ENCODE measurements at places on chromosomes 2 and 18.

- no peak for DNase-seq
These were observed 3.8 kb downstream of the FN1 start for GRCh38 chr2:215431778-215432758.

DNA sequence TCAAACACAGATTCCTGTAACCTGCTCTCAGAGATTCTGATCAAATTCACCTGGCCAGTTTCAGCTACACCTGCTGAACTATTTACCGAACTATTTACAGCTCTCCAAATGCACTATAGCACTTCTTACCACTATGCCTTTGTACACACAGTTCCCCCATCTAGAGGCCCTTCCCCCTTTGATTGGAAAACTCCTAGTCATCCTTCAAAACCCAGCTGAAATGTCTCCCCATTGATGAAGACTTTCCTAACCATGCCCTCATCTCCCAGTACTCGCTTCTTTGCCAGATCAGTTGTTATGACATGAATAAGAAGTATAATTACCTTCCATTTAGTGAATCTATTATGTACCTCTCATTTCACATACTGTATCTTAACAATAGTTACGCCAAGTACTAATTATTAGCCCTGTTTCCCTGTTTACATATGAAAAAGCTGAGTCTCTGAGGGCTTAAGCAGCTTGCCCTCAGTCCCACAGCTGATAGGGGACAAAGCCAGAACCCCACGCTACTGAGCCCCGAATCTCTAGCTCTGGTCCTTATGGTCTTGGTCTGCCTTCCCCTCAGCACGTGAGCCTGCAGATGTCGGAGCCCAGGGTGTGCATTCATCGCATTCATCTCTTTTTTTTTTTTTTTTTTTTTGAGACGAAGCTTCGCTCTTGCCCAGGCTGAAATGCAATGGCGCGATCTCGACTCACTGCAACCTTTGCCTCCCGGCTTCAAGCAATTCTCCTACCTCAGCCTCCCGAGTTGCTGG lies 64.7 kb upstream of the ASAP2 start:
- DNase-seq, result no peak

DNA sequence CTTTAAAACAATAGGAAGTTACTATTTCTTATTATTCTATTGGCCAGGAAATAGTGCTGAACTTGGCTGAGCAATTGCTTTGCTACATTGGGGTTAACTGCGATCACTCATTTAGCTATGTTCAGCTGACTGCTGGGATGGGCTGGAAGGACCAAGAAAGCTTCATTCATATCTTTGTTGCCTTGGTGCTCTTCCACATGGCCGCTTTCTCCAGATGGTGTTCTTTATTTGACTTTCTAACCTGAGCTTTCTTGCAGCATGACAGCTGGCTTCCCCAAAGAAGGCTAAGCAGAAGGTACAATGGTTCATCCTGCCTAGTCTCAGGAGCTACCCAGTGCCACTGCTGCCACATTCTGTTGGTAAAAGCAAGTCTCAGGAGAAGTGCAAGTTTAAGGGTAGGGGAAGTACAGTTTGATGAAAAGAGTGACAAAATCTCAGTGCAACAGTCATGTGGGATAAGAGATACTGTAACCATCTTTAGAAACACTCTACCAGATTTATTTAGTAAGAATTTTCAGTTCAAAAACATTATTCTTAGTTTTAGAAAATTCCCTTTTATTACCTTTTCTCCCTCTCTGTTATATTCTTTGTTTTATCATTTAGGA lies 180.6 kb upstream of the RBMS1 start:
- no peak for DNase-seq

DNA sequence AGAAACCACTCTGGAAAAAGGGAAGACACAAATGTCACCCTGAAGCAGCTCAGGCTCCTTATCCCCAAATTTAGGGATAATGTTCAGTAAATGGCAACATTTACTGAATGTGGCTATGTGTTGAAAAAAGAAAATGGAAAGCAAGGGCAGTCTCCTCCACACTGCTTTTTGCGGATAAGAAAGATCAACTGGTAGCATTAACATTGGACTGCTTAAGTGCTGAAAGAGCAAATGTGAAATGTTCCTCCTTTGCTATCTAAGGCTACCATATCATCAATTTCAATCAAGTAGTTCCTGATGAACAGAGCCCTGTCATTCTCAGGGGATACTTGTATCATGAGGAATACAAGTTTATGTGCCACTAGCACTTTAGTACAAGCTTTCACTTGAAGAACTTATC lies 12.5 kb downstream of the FBXO11 start:
- DNase-seq, result no peak

DNA sequence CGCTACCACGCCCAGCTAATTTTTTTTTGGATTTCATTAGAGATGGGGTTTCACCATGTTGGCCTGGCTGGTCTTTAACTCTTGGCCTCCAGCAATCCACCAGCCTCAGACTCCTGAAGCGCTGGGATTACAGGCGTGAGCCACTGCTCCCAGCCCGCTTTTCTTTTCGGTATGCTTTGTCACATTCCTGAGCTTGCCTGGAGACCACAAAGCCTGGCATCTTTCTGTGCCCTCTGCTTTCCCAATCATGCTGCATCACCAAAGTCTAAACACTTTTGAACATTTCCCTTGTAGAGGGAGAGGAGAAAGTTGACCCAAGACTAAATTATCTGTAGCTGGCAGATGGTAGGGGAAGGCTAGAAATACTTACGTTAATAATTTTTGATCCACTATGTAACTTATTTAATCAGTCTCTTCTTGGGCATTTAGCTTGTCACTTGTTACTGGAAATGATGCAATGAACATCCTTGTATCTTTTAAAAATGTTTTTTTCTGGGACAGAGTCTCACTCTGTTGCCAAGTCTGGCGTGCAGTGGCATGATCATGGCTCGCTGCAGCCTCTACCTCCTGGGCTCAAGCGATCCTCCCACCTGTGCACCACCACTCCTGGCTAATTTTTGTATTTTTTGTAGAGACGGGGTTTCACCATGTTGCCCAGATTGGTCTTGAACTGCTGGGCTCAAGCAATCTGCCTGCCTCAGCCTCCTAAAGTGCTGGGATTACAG lies 2.7 kb upstream of the NPC1 start:
- DNase-seq, result no peak

GRCh38 chr2:208686665-208687064 lies 280.1 kb downstream of the PTH2R start:
- no peak for DNase-seq

DNA sequence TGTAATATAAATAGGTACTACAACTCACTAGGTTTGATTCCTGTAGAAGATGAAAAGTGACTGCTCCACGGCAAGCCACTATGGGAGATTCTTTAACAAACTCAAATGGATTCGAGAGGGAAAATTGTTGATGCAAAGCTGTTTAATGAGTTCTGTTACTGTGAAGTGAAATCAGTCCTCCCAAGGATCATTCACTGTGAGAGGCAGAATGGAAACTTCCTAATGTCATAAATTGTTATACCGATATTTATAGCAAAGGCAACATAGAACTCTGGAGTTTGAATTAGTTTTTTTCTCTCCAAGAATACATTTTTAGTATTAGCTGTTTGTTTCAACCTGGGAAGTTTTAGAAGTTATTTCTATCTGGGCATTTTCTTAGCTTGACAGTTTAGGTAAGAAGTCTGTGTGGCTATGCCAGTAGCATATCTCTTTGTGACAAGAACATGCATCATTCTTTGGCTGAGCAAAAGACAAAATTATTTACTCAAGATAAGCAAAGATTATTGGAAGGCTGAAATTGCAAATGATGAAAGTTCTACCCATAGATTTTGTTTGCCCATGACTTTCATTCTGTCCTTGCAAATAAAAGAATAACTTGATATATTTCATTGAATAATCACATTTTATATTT lies 979.7 kb downstream of the DPP10 start:
- no peak for DNase-seq

DNA sequence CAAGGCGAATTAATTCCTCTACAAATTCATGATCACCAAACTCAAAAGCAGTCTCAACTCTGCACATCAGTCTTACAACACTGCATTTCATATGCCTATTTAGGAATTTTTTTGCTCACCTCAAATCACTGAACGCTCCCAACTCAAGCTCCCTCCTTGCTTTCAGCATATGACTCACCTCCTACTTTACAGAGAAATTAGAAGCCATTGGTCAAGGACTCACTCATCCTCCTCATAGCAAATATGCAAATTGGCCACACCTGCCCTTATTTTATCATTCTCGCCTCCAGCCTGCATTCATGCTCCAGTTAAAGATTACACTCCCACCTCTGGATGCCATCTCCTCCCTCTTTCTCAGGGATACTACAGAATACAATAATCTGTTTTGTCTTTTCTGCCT lies 148.8 kb downstream of the MBD2 start:
- DNase-seq, result no peak

DNA sequence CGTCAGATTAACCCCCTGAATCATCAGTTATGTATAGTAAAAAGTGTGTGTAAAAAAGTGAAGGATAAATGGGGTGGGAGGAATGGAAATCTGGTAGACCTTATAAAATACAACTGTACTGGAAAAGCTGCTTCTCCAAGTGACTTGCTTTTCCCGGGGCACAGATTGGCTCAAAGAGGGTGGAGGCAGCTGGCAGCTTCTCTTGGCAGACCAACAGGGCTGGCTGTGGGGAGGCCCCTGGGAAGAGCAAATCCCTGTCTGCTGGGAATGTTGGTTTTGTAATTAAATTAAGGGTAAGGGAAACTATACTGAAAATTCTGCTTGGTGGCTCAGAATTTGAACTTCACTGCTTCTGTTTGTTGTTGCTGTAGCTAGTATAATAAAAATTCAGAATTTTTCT lies 154.2 kb upstream of the DLX2 start:
- DNase-seq, result no peak

- no peak for DNase-seq
These were observed 177.4 kb upstream of the HS6ST1 start for GRCh38 chr2:128495996-128496547.

GRCh38 chr2:41716497-41716896 lies 331.3 kb upstream of the PKDCC start:
- DNase-seq, result no peak

DNA sequence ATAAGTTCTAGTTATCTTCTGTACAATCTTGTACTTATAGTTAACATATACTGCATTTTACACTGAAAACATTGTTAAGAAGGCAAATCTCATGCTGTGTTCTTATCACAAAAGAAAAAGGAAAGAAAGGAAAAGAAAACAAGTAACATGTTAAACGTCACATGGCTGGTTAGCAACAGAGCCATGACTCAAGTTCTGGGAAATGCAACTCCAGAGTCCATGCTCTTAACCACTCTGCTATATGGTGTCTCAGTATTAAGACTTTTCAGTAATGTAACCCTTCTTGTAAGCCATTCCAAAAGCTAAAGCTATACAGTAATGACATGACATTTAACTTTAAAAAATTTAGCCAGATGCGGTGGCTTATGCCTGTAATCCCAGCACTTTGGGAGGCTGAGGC lies 181.4 kb downstream of the BARD1 start:
- DNase-seq, result no peak

DNA sequence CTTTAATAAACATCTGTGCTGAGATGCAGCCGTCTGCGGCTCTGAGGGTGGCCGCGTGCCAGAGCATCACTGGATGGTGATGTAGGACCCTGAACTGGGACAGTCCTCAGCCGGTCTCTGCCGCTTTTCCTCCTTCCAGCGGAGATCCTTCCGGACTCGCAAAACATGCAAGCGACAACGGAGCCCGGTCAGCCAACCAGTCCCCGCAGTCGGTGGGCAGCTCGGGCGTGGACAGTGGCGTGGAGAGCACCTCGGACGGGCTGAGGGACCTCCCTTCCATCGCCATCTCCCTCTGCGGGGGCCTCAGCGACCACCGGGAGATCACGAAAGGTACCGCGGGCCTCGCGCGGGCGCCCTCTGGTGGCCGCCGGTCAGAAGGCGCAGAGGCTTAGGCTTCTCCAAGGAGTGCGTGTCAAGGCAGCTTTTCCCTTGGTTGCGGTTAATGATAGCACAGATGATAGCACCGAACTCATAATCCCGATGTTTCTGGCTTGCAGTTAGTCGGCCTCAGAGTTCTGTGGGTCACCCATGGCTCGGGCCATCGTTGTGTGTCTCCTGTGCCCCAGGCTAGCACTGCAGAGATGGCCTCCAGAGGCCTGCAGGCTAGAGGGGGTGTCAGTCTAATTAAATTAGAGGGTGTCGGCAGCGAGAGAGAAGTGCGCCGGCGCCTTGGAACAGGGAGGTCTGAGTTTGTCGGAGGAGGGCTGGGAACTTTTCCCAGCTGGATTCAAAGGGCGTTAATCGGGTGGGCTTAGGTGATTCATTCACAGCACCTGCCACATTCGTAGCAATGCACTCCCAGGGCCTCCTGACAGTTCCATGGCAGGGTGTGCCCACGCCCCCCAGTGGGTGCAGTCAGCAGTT lies 38.5 kb downstream of the LPIN1 start:
- DNase-seq, result peak; percentile 22
